CD4-positive, alpha-beta T cell treated with Interferon gamma for 1 hour (primary cell): ENCODE measurements at places on chromosomes 1 and 21.

DNA sequence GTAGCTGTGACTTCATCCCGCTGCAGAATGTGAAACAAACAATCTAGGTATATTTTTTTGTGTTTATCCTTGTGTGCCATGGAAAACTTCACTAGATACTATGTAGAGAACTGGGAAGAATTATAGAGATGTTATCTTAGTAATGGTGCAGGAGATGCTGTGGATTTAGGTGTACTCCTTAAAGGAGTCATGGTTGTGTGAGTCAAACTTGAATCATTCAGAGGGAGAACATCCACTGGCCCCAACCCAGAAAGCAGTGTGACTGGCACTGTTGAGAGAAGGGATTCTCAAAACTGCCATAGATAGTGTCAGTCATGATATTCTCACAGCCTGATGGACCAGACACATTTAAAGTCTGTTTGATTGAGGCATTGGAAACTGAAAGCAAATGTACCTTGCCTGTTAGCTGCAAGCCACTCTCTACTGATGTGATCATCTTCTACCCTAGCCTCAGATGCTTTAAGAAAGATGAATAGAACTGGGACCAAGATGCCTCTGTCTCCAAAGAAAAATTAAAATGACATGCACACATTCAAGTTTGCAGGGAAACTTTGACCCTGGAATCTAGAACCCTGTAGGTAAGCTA is 754.6 kb downstream of the MRPL39 start:
- no peak for DNase-seq

GRCh38 chr1:4485398-4485797 is 169.0 kb upstream of the AJAP1 start:
- DNase-seq = no peak

- no peak for DNase-seq
These were observed 348.8 kb downstream of the KIF26B start for GRCh38 chr1:245503548-245503947.

GRCh38 chr1:165894591-165894990 is 67.2 kb downstream of the UCK2 start:
- no peak for DNase-seq

DNA sequence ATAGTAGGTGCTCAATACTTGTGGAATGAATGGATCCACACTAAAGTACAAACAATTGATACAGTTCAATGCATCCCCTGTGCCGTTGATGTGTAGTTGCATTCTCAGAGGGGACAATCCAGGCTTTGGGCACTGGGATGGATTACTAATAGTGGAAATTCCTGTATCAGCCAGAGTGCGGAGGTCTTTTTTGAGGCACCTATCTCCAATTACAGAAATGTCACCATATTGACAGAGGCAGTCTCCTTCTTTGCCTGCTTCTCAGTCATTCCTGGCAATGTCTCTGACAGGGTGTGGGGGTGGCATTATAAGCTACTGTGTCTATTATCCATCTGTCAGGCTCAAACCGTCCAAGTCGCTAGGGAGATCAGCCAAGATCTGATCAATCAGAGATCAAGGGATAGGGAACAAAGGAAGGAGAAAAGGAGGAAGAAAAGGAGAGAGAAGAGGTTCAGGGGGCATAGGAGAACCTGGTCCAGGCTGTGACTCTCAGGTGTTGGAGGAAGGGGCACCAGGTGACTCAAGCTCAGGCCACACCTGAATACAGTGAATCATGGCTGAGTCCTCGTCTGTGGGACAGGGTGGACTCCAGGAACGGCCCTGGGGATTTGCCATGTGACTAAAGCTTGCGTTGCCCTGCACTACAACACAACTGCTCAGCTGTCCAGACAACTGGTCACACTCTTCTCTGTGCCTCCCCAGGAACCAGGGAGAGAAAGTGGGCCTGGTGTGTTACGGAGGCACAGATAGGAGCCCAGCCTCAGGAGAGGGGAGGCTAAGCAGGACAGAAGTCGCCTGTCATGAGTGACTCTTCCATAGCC is 3.4 kb upstream of the LAMB3 start:
- no peak for DNase-seq

DNA sequence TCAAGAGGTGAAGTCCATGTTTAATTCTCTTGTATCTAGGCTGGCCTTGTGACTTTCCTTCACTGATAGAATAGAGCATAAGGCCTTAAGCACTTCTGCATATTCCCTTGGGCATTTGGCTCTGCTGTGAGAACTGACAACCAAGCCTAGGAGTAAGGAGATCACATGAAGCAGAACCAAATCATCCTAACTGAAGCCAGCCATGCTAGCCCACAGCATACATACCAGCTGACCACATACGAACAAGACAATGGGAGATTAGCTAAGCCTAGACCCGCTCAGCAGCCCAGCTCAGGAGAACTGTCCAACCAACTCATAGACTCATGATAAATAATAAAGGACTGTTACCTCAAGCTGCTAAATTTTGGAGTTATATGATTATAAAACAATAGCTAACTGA is 114.6 kb upstream of the NEK7 start:
- no peak for DNase-seq

- DNase-seq = no peak
These were observed 366.6 kb upstream of the NCAM2 start for GRCh38 chr21:20631633-20632032.

GRCh38 chr1:221100611-221101010 is 221.4 kb downstream of the HLX start:
- no peak for DNase-seq

- DNase-seq = no peak
These were observed 27.0 kb downstream of the DNASE2B start for GRCh38 chr1:84425150-84425896.

DNA sequence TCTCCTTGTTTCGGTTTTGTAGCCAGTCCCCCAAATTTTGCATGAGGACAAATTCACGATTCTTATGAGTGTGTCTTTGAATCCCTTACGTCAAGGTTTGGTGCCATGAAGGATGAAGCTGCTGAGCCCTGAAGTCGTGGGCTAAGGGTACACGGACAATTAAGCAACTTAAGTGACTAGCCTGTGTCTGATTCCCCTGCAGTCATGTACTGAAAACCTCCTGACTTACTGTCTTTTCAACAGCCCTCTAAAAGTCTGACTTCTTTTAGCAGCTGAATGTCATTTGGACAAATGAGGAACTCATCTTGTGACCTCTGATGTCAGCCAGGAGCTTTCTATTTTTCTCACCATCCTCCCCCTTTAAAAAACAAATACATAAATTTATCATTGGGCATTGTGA is 27.1 kb upstream of the C1orf105 start:
- DNase-seq = peak; percentile 11

GRCh38 chr1:208985231-208985630 is 598.3 kb upstream of the CAMK1G start:
- no peak for DNase-seq

GRCh38 chr1:13703128-13703513 is 3.1 kb downstream of the PRDM2 start:
- no peak for DNase-seq

GRCh38 chr1:216457356-216457755 is 34.1 kb upstream of the USH2A start:
- DNase-seq = no peak

DNA sequence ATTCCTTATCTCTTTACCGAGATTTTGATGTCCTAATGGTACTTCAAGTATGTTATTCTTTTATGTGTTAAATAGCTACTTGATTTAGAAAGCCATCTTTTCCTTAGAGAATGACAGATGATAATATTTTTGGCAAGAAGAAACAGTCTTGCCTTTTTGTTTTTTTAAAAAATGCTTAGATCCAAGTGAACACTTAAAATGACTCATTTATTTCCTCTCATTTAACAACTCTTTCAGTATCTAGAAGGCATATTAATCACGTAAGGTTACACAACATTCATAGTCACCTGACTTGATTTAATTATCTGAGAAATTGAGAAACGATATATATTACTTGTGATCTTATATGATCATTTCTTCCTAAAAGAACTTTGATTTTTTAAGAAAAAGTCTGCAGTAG is 52.4 kb downstream of the SUCO start:
- DNase-seq = no peak

DNA sequence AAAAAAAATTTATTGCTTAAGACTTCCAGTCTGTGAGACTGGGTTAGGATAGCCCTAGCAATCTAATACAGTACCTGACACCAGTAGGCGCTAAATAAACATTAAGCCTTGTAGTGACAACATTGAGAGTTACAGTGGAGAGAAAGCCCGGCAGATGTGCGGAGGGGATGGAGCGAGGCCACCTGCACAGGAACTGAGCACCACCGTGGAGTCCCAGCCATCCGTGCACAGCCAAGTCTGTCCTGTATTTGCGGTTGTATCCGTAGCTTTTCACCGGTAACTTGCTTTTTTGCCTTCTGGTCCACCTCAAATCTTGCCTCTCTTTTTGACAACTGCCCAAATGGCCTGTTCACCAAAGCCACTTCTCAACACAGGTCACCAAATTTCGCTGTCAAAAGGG is 260.1 kb downstream of the GPATCH2 start:
- no peak for DNase-seq

DNA sequence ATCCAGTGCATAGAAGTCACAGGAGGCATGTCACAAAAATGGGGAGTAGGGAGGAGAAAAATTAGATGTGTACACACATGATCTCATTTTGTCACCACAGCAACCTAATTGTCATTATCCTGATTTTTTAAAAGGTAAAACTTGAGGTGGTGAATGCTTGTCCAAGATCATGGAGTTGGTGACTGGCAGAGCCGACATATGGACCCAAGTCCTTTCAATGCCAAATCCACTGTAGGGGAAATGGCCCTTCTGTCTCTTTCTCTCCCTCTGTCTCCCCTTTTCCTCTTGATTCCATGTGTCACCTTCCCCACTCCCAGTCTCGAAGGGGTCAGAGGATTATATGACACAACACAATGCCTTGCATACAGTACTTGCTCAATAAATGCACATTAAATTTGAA is 65.7 kb upstream of the JUN start:
- DNase-seq = no peak

GRCh38 chr1:230463760-230464159 is 37.6 kb upstream of the PGBD5 start:
- DNase-seq = no peak

- DNase-seq = no peak
These were observed 18.8 kb downstream of the KIF26B start for GRCh38 chr1:245173446-245174211.

DNA sequence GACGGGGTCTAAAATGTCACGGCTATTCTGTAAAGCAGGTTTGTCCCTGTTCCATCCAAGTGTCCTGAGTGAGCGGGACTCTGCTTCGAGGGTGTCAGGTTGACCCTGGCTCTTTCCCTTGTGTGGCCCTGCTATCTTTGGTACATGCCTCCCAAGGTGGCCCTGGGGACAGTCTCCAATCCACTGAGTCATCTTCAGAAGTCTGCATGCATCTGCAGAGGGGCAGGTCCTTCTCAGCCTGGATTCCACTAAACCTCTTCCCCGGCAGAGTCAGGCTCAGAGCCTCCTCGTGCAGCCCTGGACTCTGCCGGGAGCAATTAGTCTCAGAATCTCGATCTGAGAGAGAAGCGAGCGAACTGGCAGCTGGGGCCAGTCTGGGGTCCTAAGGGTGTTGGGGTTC is 50.1 kb upstream of the KCNJ15 start:
- no peak for DNase-seq
